GM12864 (cell line): ENCODE measurements at places on chromosomes 12 and 14.

DNA sequence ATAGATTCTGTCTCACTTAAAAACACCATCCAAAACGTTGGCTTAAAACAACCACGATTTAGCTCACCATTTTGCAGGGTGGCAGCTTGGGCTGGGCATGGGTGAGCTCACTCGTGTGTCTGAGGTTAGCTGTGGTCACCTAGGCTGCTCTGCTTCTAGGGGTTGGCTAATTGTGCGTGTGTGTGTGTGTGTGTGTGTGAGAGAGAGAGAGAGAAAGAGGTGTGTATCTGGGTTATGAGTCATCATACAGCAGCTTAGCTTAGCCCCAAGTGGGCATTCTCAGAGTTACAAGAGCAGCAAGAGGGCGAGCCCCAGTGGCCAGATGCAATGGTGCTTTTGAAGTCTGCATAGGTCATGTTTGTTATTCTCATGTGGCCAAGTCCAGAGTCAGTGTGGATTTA lies 6.0 kb downstream of the FBXW8 start:
- peak; percentile 80 for DNase-seq

DNA sequence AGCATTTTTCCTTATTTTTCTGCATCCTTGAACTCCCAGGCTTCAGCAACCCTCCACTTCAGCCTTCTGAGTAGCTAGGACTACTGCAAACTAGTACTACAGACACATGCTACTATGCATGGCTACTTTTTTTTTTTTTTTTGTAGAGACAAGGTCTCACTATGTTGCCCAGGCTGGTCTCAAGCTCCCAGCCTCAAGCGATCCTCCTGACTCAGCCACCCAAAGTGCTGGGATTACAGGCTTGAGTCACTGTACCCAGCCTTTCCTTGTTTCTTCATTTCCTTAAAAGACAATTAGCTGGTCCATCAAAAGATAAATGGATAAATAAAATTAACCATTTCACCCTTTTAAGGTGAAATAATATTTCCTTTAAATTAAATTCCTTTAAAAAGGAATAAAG lies 205.8 kb downstream of the SPTSSA start:
- DNase-seq = no peak

GRCh38 chr14:100374876-100375265 lies 51.7 kb downstream of the SLC25A47 start:
- DNase-seq = no peak

DNA sequence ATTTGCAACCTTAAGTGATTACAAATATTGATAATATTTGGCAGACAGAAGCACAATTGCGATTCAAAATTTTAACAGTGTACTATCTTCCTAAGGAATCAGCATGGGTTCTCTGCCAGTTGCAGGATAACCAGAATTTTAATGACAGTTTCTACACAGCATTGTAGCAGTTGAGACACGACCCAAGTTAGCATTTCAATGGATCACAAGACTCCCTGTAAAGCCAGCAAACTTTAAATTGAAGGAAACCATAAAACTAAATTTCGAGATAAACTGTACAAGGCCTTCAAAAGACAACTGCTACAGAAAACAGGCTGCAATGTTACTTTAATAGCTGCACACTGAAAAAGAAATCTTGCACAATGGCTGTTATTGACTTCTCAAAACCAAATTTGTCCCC lies 154.9 kb downstream of the MED13L start:
- DNase-seq = no peak

GRCh38 chr12:101891462-101891971 lies 14.1 kb downstream of the DRAM1 start:
- peak; percentile 64 for DNase-seq

DNA sequence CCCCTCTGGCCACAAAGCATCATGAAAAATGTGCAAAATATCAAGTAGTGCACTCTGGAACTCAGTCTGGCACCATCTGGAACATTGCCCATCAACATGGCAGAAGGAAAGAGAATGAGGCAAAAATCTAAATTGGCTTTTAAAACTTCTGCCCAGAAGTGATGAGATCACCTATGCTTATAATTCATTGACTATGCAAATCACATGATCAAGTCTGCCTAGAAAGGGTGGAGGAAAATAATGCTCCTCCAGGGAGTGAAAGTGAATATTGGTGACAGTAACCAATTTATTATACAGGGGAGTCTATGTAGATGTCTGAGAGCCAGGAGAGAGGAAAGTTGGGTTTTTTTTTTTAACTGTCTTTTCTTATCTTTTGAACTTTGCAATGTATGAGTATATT lies 73.3 kb upstream of the HIF1A start:
- DNase-seq = no peak

DNA sequence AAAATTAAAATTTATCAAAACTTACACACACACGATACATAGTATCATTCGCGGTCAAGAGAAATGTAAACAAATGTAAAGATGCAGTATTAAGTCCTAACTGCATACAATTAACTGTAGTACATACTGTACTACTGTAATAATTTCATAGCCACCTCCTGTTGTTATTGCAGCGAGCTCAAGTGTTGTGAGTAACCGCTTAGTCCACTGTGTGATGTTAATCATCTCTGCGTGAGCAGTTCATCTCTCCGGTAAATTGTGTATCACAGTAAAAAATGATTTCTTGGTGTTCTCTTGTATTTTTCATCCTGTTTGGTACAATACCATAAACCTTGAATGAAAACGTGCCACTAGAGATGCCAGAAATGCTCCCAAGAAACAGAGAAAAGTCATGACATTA lies 6.5 kb downstream of the EPS8 start:
- DNase-seq = no peak

- no peak for DNase-seq
These were observed 186.7 kb upstream of the SLC38A2 start for GRCh38 chr12:46559311-46559710.

- no peak for DNase-seq
These were observed 291.3 kb downstream of the SLC16A7 start for GRCh38 chr12:59887178-59887577.

DNA sequence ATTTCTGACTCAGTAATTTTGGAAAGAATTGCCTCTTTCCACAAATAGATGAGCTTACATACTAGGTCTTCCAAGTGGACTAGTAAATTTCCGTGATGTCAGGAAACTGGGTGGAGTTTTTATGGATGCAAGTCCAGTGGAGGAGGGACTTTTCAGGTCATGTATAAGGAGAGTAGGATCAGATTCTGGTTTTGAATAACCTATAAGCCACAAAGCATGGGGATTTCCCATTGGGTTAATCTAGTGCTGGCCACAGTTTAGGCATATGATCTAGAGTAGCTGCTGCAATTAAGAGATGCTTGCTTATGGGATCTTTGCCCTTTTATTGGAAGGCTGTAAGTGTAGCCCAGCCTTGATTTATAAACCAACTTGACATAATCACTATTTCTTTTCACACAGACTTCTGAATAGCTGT lies 33.8 kb downstream of the STK38L start:
- peak; percentile 41 for DNase-seq

DNA sequence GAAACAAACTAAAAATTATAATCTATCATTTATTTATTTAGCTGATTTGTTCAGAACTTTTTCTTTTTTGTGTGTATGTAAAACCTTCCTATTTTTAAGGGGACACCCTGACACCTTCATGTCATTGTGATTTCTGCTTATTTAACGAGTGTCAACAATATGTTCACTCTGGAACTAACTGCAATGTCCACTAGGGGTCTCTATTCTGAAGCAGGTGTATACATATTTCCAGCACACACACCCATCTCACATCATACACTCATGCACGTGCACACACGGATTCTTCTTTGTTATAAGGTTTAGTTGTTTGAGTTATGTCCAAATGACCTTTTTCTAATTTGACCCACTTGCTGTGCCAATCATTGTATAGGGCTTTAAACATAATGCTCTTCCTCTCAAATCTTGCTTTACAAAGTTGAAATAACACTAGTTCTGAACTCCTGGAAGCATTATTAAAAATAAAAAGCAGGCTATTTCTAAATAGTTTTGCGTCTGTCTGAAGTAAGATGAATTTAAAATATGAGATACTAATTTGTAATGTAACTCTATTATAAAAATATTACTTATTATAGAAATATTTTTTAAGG lies 15.5 kb downstream of the E2F7 start:
- peak; percentile 64 for DNase-seq

GRCh38 chr12:124904306-124905098 lies 9.9 kb downstream of the UBC start:
- DNase-seq = no peak

DNA sequence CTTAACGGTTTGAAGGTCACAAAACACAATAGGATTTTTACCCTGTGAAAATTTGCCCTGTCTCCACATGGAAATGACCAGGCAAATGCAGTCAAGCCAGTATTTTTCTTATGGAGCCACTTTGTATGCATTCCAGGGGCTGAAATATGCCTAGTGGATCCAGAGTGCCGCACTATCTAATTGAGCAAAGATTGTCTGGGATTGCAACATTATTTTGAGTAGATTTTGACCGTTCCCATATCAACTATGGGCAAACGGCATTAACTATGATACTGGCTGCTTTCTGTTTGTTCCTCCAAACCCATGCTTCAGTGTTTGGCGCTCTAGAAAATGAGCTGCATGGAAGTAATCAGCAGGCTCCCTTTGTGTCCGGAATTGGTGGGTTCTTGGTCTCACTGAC lies 223.0 kb downstream of the BTG1 start:
- no peak for DNase-seq

DNA sequence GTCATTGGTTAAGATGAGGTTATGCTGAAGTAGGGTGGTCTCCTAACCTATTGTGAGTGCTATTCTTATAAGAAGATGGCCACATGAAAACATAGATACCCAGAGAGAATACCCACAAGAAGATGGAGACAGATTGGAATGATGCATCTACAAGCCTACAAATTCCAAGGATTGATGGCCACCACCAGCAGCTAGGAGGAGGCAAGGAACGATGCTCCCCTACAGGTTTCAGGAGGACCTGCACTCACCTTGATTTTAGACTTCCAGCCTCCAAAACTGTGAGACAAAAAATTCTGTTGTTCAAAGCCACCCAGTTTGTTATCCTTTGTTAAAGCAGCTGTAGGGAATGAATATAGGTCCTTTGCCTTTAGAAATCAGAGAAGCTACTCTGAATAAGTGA lies 227.4 kb downstream of the NEDD1 start:
- DNase-seq = no peak

DNA sequence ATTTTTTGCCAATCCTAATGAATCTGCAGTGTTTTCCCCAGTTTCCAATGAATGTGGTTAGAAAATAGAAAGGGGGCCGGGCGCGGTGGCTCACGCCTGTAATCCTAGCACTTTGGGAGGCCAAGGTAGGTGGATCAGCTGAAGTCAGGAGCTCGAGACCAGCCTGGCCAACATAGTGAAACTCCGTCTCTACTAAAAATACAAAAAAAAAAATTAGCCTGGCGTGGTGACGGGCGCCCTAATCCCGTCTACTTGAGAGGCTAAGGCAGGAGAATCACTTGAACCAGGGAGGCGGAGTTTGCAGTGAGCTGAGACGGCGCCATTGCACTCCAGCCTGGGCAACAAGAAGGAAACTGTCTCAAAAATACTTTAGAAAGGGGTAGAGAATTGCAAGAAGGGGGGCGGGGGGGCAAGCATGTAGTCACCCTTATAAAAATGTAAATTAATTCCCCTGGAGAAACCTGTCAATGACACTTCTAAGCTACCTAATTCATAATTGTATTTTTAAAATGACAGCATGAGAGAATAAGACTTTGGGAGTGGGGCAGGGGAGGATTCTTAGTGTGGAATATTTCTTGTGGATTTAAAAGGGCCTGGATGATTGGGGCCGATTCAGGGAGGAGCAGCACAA lies 1.7 kb downstream of the KLHDC2 start:
- no peak for DNase-seq

DNA sequence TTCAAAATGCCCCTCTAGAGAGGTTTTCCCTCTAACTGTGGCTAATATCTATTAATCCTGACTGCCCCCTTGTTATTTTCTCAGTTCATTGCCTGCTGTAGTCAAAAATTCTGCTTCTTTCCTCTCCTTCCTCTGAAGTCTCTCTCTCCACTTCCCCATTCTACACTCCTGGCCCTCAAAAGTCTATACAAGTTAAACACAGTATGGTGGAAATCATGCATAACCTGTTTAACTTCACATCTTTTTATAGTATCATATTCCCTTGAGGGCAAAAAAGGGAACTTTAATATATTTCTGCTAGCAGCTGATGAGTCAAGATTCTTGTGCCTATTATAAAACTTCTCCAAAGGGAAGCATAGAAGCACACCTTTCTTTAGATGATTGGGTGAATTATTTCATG lies 16.7 kb downstream of the GRIP1 start:
- no peak for DNase-seq

DNA sequence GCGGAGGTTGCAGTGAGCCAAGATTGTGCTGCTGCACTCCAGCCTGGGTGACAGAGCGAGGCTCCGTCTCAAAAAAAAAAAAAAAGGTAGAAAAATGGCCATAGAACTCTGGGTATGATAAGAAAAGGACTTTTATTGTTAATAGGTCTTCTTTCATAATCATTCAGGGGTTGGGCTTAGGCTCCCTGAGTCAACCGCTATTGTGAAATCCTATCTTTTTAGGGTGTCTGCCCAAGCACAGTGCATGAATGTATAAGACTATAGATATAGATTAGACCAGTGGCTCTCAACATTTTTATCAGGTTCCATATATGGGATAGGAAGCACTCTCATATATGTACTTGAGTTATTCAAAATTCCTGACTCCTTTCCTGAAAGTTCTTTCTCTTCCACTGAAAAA lies 48.7 kb upstream of the USP15 start:
- DNase-seq = no peak
